ENCODE measurements at places on chromosomes 4 and X.

DNA sequence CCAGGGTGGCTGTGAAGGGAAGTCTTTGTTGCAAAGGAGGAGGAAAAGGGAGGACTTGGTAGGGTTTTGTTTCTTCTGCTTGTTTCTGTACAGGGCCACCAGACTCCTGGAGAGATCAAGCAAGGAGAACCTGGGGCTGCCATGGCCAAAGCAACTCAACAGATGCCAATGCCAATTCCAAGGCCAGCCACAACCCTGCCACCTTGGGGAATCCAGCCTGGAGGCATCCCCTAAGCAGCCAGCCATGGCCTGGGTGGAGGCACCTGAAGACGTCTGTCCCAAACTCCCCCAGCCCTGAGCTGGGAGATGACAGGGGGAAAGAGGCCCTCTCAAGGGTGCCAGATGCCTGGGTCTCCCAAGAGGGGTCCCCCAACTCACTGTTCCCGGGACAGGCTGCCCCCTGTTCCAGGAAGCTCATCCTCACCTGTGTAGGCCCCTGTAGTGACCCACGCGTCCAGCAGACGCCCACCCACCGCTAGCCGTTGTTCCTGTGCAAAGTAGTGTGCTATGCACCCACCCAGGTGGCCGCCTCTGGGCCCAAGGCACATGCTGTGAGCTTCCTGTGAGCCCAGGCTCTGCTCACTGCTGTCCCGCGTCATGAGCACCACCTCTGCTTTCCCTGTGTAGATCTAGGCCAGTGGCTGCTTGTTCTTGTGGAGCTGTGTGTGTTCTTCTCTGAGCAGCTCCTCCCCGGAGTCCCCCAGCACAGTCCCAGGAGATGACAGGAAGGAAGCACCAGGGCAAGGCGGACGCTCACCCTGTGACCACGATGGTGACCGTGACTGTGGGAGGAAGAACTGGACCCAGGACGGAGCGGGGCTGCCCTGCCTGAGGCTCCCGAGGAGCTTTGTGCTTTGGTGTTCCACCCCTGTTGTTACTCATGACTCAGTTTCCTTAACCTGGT is 3.2 kb downstream of the PNMA3 start:
- DNase-seq, result no peak

- DNase-seq, result no peak
These were observed 52.9 kb downstream of the PPP2R2C start for GRCh38 chr4:6419452-6420028.

DNA sequence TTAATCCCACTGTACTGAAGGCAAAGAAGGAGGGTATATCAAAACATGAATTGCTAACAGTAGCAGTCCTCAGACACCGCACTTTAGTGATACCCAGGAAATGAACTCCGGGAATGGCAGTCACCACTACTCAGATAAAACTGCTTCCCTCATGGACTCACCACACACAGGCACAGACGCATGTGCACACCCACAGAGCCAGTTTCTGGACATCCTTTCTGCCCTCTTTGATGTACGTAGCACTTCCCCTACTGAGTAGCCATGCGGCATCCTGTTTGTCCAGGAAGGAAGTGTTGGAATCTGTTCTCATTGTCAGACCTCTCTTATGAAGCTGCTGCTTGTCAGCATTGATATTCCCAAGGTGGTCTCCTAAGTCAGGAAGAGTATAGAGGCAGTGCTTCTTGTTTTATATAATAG is 95.7 kb downstream of the DCLK2 start:
- DNase-seq, result no peak

- peak; percentile 37 for DNase-seq
These were observed 297.5 kb upstream of the KLF3 start for GRCh38 chr4:38366456-38366855.

GRCh38 chr4:42048394-42048793 is 58.1 kb downstream of the SLC30A9 start:
- DNase-seq, result peak; percentile 89

GRCh38 chr4:138407329-138407728 is 165.2 kb upstream of the SLC7A11 start:
- no peak for DNase-seq

GRCh38 chr4:117545039-117545438 is 459.7 kb upstream of the TRAM1L1 start:
- DNase-seq, result peak; percentile 13

- DNase-seq, result no peak
These were observed 46.9 kb downstream of the KIF4A start for GRCh38 chrX:70336767-70337166.

GRCh38 chr4:165668694-165669093 is 204.3 kb upstream of the TLL1 start:
- no peak for DNase-seq

DNA sequence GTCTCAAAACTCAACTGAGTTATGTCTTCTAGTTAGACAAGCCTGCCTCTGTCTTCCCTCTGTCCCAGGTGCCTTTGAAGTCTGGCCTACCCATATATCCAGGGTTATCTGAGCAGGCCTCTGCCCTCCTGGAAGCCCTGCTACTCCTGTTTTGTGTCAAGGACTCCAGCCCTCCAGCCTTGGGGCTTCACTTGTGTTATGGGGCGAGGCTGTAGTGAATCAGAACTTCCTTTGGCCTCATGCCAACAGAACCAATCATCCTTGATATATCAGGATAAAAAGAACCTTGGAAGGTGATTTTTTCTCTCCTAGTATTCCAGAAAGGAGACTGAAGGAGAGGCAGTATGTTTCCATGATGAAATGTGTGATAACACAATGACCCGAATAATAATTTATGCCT is 8.9 kb upstream of the ADGRG4 start:
- no peak for DNase-seq

GRCh38 chr4:2827071-2827873 is 16.4 kb upstream of the ADD1 start:
- no peak for DNase-seq

- peak; percentile 9 for DNase-seq
These were observed 57.5 kb upstream of the EGFL6 start for GRCh38 chrX:13511944-13512330.

DNA sequence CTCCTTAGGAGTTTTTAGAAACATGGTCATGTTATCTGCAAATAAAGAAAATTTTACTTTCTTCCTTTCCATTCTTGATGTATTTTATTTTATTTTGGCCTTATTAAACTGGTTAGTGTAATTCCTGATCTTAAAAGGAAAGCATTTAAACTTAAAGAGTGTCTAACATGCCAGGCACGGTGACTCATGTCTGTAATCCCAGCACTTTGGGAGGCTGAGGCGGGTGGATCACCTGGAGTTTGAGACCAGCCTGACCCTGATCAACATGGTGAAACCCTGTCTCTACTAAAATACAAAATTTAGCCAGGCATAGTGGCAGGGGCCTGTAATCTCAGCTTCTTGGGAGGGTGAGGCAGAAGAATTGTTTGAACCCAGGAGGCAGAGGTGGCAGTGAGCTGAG is 281.3 kb downstream of the PTTG2 start:
- peak; percentile 30 for DNase-seq

GRCh38 chr4:39745920-39746319 is 48.0 kb downstream of the UBE2K start:
- no peak for DNase-seq

DNA sequence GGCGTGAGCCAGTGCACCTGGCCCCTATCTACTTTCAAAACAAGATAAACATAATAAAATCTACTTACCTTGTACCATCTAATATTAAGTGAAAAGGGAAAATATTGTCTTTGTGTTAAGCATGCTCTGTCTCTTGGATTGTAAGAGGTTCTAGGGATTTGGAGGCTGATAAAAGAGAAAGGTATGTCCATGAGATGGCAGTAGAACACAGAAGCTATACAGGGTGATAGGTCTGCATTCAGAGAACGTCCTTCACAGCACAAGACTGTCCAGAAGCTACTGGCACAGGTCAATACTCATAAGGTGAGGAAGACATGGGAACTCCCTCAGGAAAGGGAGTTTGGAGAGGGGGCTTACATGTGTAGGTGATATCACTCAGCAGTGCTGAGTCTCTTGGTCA is 135.5 kb downstream of the TMEM47 start:
- DNase-seq, result peak; percentile 0

- no peak for DNase-seq
These were observed 544.7 kb upstream of the NR3C2 start for GRCh38 chr4:148986951-148987350.

DNA sequence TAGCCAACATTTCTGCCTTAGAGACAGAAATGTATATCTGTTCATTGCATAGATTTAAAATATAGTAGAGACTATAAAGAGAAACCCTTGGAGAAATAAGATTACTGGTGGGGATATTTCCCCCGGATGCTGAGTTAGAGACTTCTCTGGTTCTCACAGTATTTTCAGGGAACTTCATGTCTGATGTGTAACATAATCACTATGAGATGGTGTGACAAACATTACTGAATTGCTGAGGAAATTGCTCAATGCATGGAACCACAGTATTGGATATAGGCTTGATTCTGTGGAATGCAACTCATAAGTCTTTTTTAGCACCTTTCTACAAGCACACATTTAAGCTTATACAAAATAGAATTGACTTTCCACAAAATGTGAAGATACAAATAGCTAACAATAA is 152.7 kb downstream of the SOWAHB start:
- DNase-seq, result peak; percentile 35

- no peak for DNase-seq
These were observed 145.0 kb downstream of the SPCS3 start for GRCh38 chr4:176464748-176465147.

GRCh38 chr4:36192922-36193321 is 51.4 kb downstream of the ARAP2 start:
- no peak for DNase-seq

DNA sequence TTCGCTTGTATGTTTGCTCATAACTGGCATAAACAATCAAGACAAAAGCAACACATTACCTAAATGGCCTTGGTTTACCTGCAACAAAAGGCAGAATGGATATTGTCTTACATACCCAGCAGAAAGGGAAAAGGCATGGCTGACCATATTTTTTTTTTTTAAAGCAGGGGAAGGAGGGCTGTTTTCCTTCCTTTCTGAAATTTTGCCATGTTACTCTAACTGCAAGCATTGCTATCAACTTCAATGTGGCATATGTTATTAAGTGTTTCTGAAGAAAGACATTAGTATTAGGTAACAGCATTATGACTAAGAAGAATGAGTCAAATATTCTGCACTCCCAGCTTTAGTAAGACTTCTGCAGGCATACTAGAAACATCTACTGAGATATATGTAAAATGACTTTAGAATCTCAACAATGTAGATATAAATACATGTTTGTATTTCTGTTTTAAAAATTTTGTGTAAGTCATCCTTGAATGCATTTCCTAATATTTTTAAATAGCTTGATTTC is 512.6 kb upstream of the FAM241A start:
- peak; percentile 47 for DNase-seq

DNA sequence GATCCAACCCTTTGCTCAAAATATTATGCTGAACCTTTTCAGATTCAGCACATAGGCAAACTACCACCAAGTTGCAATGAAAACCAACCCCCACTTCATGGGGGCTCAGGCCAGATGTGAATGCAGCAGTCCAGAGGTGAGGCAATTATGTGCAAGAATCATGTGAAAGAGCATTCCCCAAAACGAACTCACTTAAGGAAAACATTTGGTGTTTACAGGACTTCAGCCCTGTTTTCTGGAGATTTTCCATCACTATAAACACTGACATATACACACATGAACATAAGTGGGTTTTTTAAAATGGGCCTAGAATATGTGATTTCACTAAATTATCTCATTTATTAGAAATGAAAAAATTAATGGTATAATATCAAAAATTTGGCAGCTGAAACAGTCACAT is 31.5 kb downstream of the BMP3 start:
- peak; percentile 69 for DNase-seq

- DNase-seq, result no peak
These were observed 372.1 kb downstream of the OPHN1 start for GRCh38 chrX:68061206-68061535.

GRCh38 chrX:101025126-101025525 is 26.8 kb downstream of the TRMT2B start:
- DNase-seq, result peak; percentile 6

GRCh38 chr4:19285146-19285545 is 966.6 kb upstream of the SLIT2 start:
- DNase-seq, result no peak

- DNase-seq, result no peak
These were observed 102.3 kb upstream of the DKK2 start for GRCh38 chr4:107138433-107138832.

GRCh38 chr4:71545168-71545567 is 206.3 kb downstream of the SLC4A4 start:
- peak; percentile 62 for DNase-seq

- peak; percentile 98 for DNase-seq
These were observed 206.7 kb downstream of the MGST2 start for GRCh38 chr4:139872274-139872673.

GRCh38 chrX:663841-664240 is 33.2 kb downstream of the SHOX start:
- DNase-seq, result no peak

All from fibroblast of lung (primary cell).